ENCODE measurements at places on chromosomes 5 and 9. TPM values are rescaled to one million over a fixed set of nuclear protein-coding genes. Genes with fewer than 3 reads are reported as not detected.

The SYK gene
- 35.8 TPM for polyA plus RNA-seq

The JAKMIP2 gene
- under 0.01 TPM for polyA plus RNA-seq

The BTNL3 gene
- polyA plus RNA-seq: 25.6 TPM

The SPINK6 gene
- polyA plus RNA-seq: not detected

The WDR55 gene
- polyA plus RNA-seq: 19.2 TPM

The NUTM2G gene
- not detected for polyA plus RNA-seq

The TMEM232 gene
- polyA plus RNA-seq: 1.8 TPM

The EFNA5 gene
- 1.4 TPM for polyA plus RNA-seq

The EGR1 gene
- polyA plus RNA-seq: 69.1 TPM

The OGN gene
- polyA plus RNA-seq: 1.6 TPM

The NPR3 gene
- polyA plus RNA-seq: 3.0 TPM

The DMRTA1 gene
- 0.60 TPM for polyA plus RNA-seq

The SCGB3A2 gene
- not detected for polyA plus RNA-seq

The LCP2 gene
- polyA plus RNA-seq: 5.4 TPM

The PRUNE2 gene
- polyA plus RNA-seq: 32.2 TPM

The NTMT1 gene
- polyA plus RNA-seq: 25.8 TPM

The SLC4A9 gene
- polyA plus RNA-seq: not detected

The CCL27 gene
- polyA plus RNA-seq: not detected

The ADAMTS19 gene
- not detected for polyA plus RNA-seq

The SLC46A2 gene
- 0.07 TPM for polyA plus RNA-seq

The NME5 gene
- polyA plus RNA-seq: 1.2 TPM

The FAM200C gene
- polyA plus RNA-seq: 0.92 TPM

The PKD2L2 gene
- not detected for polyA plus RNA-seq

The NCS1 gene
- 8.9 TPM for polyA plus RNA-seq

The ASTN2 gene
- 1.6 TPM for polyA plus RNA-seq

The SKP2 gene
- polyA plus RNA-seq: 6.5 TPM

The ARSI gene
- 0.63 TPM for polyA plus RNA-seq

The BTNL8 gene
- 16.0 TPM for polyA plus RNA-seq

The CD274 gene
- 4.2 TPM for polyA plus RNA-seq

The PCDHGA2 gene
- not detected for polyA plus RNA-seq

The RELL2 gene
- 10.5 TPM for polyA plus RNA-seq

The SURF2 gene
- polyA plus RNA-seq: 19.9 TPM

The HMCN2 gene
- polyA plus RNA-seq: 3.6 TPM

The GABRA1 gene
- polyA plus RNA-seq: not detected

The SPATA31A5 gene
- polyA plus RNA-seq: not detected

The FBP1 gene
- 32.2 TPM for polyA plus RNA-seq

The PCDHA2 gene
- polyA plus RNA-seq: 0.07 TPM

The SLC6A18 gene
- polyA plus RNA-seq: not detected

The DAPK1 gene
- 5.5 TPM for polyA plus RNA-seq

The INSL6 gene
- not detected for polyA plus RNA-seq

The NTNG2 gene
- not detected for polyA plus RNA-seq

The PCDHA6 gene
- not detected for polyA plus RNA-seq

The ATG12 gene
- polyA plus RNA-seq: 34.2 TPM

The SOHLH1 gene
- not detected for polyA plus RNA-seq

The CCDC187 gene
- polyA plus RNA-seq: 0.32 TPM

The HEMGN gene
- not detected for polyA plus RNA-seq

The OR13C3 gene
- not detected for polyA plus RNA-seq

The PCDHGB1 gene
- not detected for polyA plus RNA-seq

The TXNDC8 gene
- not detected for polyA plus RNA-seq

Measured in sigmoid colon (tissue), 7 donors.